Kasumi-1 (cell line): ENCODE measurements at places on chromosomes 7 and 10.

DNA sequence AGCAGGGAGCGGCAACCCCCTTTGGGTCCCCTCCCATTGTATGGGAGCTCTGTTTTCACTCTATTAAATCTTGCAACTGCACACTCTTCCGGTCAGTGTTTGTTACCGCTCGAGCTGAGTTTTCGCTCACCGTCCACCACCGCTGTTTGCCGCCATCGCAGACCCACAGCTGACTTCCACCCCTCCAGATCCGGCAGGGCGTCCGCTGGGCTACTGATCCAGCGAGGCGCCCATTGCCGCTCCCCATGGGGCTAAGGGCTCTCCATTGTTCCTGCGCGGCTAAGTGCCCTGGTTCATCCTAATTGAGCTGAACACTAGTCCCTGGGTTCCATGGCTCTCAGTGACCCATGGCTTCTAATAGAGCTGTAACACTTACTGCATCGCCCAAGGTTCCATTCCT is 115.6 kb upstream of the AUTS2 start:
- DNase-seq = no peak

GRCh38 chr10:3438606-3439005 is 266.0 kb upstream of the PITRM1 start:
- no peak for DNase-seq

GRCh38 chr7:158727690-158728089 is 23.1 kb upstream of the NCAPG2 start:
- no peak for DNase-seq

- no peak for DNase-seq
These were observed 90.2 kb upstream of the CACUL1 start for GRCh38 chr10:118844731-118845521.

GRCh38 chr7:143172354-143172753 is 10.9 kb upstream of the TAS2R39 start:
- no peak for DNase-seq

DNA sequence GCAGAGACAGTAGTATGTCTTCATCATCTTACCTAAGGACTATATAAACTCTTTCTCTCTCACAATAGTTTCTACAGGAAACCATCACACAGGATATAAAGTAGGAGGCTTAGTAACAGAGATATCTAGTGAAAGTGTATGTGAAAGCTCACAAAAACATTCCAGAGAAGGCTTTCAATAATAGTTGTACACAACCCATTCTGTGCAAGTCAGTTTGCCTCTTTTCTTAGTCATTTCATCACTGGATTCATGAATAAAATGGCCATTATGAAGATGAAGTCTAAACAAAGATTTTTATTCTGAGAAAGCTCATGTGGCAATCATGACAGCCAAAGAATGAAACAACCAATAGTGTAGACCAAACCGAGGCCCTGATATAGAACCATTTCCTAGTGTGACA is 178.8 kb downstream of the GNAT3 start:
- no peak for DNase-seq

DNA sequence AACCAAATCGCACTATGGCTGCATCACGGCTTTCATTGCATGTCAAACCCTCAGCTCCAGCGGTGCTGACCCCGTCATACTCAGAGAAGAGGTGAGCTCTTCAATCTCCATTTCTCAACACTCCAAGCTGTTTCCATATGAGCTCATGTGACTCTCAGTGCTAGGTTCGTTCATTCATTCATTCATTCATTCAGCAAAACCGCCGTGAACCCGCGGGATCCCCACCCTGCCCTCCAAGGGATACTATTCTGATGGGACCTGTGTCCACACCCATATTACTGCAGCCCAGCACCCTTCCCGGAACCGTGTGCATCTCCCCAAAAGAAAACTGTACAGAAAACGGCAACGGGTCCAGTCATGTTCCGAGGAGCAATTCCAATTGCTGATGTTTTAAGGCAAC is 184.7 kb downstream of the DIP2C start:
- DNase-seq = no peak

DNA sequence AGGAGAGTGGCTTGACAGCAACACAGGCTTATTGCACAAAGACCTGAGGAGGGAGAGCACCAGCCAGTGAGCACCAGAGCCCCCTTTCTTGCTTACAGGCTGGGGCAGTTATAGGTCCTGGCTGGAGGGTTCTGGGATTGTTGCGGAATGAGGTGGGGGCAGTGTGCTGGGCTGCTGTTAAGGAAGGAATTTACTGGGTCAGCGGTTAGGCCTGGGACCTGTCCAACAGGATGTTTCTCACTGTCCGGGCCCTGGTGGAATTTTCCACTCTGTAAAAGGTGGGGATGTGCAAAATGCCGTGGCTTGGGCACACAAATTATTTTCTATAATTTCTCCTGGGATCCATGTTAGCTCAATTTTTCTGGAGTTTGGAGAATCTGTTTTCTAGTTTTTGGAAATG is 757.3 kb downstream of the TYW1 start:
- no peak for DNase-seq

DNA sequence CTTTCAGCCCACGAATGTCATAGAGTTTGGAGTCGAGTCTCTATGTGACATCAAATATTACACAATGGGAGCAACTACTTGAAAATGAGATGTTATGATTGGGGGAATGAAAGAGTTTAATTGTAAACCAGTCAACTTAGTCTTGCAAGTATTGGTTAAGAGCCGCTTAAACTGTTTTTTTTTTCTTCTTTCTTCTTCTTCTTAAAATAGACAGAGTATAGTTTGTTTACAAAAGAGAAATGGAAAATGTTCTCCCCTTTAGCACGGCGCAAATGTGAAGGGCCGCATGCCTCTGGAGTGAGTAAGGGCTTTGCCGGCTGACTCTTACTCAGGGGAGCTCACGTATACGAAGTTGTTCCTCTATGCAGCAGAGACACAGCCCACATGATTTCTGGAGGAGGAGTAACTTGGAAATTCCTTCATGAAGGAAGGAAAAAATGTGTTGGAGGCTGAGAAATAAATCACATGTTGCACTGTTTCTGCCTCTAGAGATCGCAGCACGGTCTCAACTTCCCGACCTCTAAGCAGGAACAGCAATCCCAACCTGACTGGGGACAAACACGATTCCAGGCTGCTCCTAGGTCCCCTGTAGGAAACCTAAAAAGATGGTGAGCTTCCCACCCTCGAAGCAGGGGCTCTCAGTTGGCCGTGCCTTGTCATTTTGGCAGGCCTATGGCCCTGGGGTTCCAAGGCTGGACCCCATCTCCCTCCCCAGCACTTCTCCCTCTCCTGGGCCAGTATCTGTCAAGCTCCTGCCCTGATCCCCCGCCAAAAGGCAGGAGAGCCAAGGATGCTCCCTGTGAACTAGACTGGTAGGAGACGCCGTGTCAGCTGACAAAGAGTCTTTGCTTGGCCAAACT is 44.8 kb downstream of the MYOF start:
- no peak for DNase-seq

GRCh38 chr10:86803156-86803555 is 46.7 kb downstream of the BMPR1A start:
- no peak for DNase-seq

- no peak for DNase-seq
These were observed 257.7 kb downstream of the BAMBI start for GRCh38 chr10:28935061-28935460.

- no peak for DNase-seq
These were observed at the start of gene IGFBP3 for GRCh38 chr7:45920502-45921380. IGFBP3 (minus strand) TSS chr7:45921272; CDS start chr7:45921140, 132 bp downstream.

DNA sequence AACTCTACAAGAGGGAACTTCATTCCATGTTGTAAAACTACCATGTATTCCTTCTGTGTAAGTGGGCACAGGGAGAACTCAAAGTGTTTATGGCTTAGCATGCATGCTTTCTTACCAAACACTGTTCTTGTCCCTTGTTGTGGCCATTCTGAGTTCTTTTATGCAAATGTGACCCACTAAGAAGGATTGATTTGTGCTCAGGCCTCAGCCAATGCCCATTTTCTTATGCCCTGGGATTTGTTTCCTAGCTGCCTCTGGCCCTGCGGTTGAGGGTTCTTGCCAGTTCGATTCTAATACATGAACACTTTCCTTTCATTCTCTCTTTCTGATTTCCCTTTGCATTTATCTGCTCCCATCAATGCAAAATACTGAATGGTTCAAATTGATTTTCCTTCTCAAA is 316.7 kb downstream of the NRG3 start:
- no peak for DNase-seq

DNA sequence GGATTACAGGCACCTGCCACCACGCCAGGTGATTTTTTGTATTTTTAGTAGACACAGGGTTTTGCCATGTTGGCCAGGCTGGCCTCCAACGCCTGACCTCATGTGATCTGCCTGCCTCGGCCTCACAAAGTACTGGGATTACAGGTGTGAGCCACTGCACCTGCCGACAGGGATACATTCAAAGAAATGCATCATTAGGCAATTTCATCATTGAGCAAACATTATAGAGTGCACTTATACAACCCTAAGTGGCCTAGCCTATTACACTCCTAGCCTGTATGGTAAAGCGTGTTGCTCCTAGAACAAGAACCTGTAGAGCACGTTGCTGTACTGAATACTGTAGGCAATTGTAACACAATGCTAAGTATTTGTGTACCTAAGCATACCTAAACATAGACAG is 350.3 kb downstream of the GALNT17 start:
- DNase-seq = no peak

DNA sequence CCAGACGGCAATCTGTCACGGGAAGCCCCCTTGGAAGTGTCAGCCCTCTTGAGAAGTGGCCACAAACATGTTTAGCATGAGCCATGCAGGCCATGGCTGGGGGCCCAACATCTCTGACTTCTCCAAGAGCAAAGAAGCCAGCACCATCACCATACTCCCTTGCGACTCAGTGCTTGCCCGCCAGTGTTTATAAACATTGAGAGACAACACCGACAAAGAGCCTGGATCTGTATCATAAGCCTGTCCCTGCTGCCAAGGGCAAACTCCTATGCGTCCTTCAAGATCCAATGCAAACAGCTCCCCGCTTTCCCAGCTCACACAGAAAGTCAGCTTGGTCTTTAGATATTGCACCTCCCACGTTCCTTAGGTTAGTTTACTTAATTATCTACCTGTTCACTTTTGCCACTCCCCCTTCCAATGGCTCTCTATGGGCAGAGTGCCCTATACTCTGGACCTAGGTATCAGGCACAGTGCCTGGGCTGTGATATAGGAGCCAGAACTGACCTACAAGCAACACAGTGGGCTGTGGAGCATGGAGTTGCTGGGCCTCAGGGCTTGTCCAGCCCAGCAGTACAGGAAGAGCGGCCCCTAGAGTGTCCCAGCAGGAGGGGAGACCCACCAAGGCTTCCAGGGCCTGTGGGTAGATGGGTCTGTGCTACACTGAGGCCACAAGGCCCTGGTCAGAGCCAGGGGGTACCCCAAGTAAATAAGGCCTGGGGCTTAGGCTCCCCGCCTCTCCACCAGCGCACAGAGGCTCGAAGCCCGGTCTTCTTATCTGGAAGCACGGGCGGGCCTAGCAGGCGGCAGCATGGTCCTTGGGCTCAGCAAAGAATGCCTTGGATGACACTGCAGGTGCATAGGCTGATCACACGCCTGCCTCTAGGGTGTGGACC is 37.7 kb downstream of the CAMK2B start:
- no peak for DNase-seq

- no peak for DNase-seq
These were observed 340.8 kb upstream of the PODXL start for GRCh38 chr7:131897016-131897789.

DNA sequence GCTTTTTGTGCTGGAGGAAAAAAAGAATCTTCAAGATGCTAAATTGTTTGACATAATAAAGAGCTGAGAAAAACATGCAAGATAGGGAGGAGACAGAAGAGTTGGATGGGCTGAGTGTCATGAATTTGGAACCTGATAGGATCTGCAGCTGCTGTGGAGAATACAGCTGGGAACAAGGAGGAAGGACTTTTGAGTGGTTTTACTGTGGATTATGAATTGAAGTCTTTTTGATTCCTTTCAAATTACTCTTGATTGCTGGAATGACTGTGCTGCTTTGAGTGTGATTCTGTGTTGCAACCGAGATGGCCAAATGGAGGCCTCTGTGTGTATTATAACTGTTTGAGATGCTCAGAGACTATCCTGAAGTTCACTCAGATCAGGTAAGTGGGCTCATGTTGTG is 4.0 kb downstream of the EFCAB10 start:
- no peak for DNase-seq

DNA sequence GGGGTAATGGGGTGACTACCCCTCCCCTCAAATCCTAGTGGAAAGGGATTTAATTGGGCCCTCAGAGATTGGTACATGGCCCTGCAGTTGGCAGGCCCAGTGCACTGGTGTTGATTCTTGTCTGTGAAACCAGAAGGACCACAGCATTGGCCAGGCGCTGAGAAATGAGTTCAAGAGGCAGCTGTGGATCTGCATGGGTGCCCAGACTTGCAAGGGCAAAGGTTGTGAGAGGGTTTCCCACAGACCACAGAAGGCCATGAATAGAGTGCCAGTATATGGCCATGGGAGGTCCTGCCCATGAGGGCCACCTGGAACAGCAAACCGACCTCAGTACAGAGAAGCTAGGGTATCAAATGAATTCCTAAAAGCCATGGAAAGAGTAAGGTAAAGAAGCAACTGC is 32.9 kb downstream of the TMEM168 start:
- DNase-seq = no peak

GRCh38 chr7:80924090-80924489 is 5.2 kb upstream of the SEMA3C start:
- no peak for DNase-seq

DNA sequence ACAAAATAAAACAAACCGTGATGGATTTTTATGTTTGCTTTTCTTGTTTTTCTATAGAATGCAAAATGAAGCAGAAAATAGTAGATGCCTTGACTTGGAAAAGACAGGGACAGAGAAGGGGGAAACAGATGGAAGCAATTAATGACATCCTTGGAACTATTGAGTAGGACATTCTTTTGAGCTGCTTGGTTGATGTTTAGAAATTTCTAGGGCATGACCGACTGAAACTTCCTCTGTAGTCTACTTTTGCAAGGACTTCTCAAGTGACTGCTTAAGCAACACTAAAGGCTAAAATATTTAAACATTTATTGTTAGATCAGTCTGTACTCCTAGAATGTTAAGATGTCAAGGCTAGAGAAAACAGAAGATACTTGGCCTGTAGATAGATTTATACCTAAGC is 49.4 kb downstream of the VCL start:
- peak; percentile 41 for DNase-seq

DNA sequence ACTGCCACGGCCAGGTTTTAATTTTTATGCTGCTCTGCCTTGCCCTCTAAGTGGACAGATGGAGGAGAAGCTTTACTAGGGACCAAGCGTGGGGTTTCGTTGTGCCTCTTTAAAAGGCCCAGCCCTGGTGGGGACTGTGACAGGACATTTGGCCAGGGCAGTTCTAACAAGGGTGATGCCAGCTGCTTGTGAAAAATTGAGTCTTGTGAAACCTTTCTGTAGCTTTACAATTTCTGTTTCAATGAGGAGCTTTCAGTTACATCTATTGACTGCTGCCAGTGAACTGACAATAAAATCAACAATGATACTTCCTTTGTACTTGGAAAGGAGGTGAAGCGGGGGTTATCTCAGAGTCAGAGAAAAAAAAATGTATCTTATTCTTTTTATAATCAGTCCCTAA is 233.1 kb upstream of the CSTF2T start:
- DNase-seq = no peak

DNA sequence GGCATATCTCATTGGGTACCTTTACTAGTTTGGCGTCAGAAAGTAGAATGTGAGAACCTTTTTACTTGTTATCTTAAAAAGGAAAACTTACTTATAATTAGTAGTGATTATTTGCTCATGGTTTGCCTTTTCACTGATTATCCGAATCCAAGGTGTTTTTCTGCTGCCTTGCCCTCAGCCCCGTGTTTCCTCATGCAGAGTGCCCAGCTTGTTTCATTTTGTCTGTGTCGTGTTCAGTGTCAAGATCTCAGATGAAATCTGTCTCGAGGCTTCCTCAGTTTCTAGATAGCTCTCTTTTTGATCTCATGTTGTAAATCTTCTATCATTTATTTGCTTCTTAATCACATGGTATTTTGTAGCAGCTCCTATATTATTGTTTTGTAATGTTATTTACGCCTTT is 30.1 kb downstream of the RPA3 start:
- no peak for DNase-seq
